ENCODE measurements at places on chromosomes 2 and 18. TPM values are rescaled to one million over a fixed set of nuclear protein-coding genes. Genes with fewer than 3 reads are reported as not detected.

DNA sequence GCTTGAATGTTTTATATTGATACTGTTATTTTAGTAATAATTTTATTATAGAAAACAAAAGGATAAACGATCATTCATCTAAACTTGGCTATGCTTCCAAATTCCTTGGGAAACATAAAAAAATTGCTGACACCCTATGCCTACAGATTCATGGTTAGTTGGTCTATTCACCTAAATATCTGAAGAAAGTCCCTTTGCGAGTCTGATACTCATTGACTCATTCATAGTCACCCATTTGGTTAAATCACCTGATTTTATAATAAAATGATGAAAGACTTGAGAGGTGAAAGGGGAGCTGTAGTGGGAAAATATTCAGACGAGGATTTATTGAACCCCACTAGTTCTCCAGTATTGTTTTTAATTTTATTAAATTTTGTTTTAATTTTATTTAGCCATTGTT is 112.0 kb downstream of the PTPN4 start:
- no peak overlapping the region for H3K27ac ChIP-seq
- DNase-seq: no peak

Gene ACMSD
- not detected for total RNA-seq

- no peak overlapping the region for H3K27ac ChIP-seq
- no peaks in the 10 kb centered on the region for H3K36me3 ChIP-seq
- H3K4me1 ChIP-seq: no peaks in the 10 kb centered on the region
- peaks cover 6% of the 10 kb centered on the region for H3K27me3 ChIP-seq
- no peak for DNase-seq
- no peak overlapping the region for H3K4me3 ChIP-seq
Measured at GRCh38 chr2:88372042-88372441, 80.5 kb downstream of the FOXI3 start.

Gene FNDC4
- total RNA-seq: not detected

Gene SLC40A1
- total RNA-seq: 1.5 TPM

Gene UGT1A4
- total RNA-seq: not detected
